ENCODE measurements at places on chromosomes 3 and 15. TPM values are rescaled to one million over a fixed set of nuclear protein-coding genes. Genes with fewer than 3 reads are reported as not detected.

PPARG gene
- 16.2 TPM for total RNA-seq

FGF7 gene
- 31.2 TPM for total RNA-seq

LRRC31 gene
- not detected for total RNA-seq

SLC28A2 gene
- total RNA-seq, result not detected

MKRN3 gene
- total RNA-seq, result not detected

CLRN1 gene
- total RNA-seq, result not detected

NEK10 gene
- total RNA-seq, result 5.6 TPM

USP50 gene
- total RNA-seq, result 1.1 TPM

DNAH1 gene
- 2.5 TPM for total RNA-seq

HMG20A gene
- 54.1 TPM for total RNA-seq

CCR9 gene
- total RNA-seq, result not detected

FANCD2 gene
- 0.25 TPM for total RNA-seq

CILP gene
- total RNA-seq, result 6.2 TPM

TTLL3 gene
- 28.9 TPM for total RNA-seq

SEMA5B gene
- total RNA-seq, result 11.9 TPM

HAPLN3 gene
- 4.2 TPM for total RNA-seq

GOLGA8G gene
- total RNA-seq, result not detected

P2RY12 gene
- 0.40 TPM for total RNA-seq

SQOR gene
- 29.5 TPM for total RNA-seq

PIERCE2 gene
- 5.7 TPM for total RNA-seq

GOLGA8J gene
- not detected for total RNA-seq

SPSB4 gene
- total RNA-seq, result 4.7 TPM

DPP8 gene
- 40.0 TPM for total RNA-seq

SLC12A1 gene
- total RNA-seq, result not detected

LCTL gene
- not detected for total RNA-seq

TXNRD3 gene
- total RNA-seq, result 6.4 TPM

ACTRT3 gene
- total RNA-seq, result 1.3 TPM

NRROS gene
- 23.8 TPM for total RNA-seq

GOLGA6A gene
- not detected for total RNA-seq

ZPLD1 gene
- not detected for total RNA-seq

CMTM8 gene
- 12.1 TPM for total RNA-seq

C3orf70 gene
- 2.3 TPM for total RNA-seq

AADACL2 gene
- not detected for total RNA-seq

NCKIPSD gene
- 14.7 TPM for total RNA-seq

RPP25 gene
- 1.1 TPM for total RNA-seq

LOXL1 gene
- 79.5 TPM for total RNA-seq

MUC4 gene
- total RNA-seq, result not detected

PLCH1 gene
- total RNA-seq, result 0.09 TPM

WDR93 gene
- total RNA-seq, result not detected

COPB2 gene
- total RNA-seq, result 40.1 TPM

ERICH6 gene
- total RNA-seq, result not detected

All from heart left ventricle (tissue), 16 donors.